ENCODE measurements at places on chromosomes 3 and 15.

- DNase-seq = peak; percentile 28
Measured at GRCh38 chr3:112531358-112531781, 30.4 kb downstream of the ATG3 start.

GRCh38 chr15:85019815-85020590 lies 38.3 kb downstream of the PDE8A start:
- DNase-seq = no peak

DNA sequence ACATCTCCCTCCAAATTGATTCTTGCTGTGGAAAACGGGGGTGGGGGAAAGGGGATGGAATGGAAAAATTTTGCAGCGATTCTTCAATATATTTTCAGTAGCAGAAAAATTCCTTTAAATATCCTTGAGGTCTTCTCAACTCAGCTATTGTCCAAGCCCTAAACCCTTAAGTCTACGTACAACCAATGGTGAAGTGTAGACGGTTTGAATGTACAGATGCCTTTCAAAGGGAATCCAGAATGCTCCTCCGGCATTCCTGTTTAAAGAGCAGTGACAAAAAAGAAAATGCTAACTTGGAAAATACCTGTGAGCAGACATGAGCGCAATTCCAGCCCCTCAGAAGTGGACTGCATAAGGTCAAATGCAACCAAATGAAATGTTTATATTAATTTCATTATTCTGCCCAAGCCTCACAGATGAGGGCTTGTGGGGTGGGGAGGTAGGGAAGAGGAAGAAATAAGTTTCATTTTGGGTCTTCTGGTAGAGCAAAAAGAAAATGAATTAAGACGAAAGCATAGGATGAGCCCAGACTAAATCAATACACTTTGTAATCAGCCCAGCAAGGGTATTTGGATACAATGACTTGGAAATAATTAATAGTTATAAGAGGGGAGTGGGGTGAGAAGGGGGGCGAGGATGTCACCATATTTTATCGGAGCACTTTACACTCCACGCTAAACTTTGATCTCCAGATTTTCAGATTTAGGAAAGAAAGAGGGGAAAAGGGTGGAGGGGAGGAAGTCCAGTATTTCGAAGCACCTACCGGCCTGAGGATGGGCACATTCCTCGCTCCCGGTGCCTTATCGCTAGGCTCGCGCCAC lies 2.7 kb downstream of the FOXP1 start:
- DNase-seq = no peak

- no peak for DNase-seq
Measured at GRCh38 chr3:36842275-36842674, 77.9 kb upstream of the DCLK3 start.

GRCh38 chr3:144815655-144816054 lies 844.0 kb downstream of the DIPK2A start:
- DNase-seq = no peak
